ENCODE measurements at places on chromosomes 1 and 21.

DNA sequence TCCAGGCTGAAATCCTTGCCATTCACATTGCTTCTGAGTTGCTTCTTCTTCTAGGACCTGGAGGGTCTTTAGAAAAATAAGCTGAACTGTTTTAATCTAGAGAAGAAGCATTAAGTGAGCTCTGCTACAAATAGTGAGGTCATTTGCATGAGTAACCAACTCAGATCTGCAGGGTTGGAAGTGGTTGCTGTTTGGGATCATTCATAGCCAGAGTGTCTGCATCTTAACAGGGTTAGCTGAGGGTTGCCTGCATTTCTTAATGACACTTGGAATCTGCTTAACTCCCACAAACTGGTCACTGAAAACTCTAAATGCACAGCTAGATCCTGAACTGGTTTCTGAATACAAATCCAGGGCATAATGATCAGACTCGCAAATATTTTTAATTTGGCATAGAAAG lies 9.9 kb downstream of the CNIH3 start:
- peak; percentile 19 for DNase-seq

DNA sequence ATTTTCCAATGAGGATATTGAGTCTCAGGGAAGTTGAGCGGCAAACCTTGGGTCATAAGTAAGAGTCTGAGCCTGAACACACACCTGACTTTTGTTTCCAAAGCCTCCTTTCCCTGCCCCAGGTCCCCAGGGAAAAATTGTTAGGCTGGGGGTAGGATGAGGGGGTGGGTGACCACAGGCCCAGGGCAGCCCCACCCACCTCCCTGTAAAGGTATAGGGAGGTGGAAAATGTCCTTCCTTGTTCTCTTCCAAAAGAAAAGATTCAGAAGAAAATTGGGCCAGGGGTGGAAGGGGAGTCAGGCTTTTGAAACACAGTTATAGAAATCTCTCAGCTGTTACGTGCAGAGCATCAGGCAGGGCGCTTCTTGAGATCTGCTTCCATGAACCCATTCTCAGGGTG lies 129.7 kb upstream of the NGF start:
- DNase-seq: no peak

GRCh38 chr1:26696654-26697430 lies 1.0 kb downstream of the ARID1A start:
- no peak for DNase-seq

GRCh38 chr1:161978011-161978790 lies 45.5 kb downstream of the OLFML2B start:
- no peak for DNase-seq

DNA sequence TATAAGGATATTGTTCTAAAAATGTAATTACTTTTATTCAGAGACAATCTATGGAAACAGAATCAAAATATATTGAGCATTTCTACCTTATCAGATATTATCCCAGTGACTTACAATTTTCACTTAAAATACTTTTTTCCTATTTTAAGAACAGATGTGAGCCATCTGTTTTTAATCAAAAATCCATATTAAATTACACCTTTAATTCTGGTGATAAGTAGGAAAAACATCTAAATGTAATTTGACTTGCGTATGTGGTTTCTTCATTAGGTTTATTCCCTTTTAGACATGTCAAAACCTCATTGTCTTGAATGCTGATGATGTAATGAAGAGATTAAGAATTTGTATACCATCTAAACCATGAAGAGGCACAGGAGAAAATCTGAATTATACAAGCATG lies 1118.8 kb upstream of the TMPRSS15 start:
- DNase-seq: no peak

- no peak for DNase-seq
Observed at GRCh38 chr1:63621075-63621474, 27.9 kb downstream of the PGM1 start.

DNA sequence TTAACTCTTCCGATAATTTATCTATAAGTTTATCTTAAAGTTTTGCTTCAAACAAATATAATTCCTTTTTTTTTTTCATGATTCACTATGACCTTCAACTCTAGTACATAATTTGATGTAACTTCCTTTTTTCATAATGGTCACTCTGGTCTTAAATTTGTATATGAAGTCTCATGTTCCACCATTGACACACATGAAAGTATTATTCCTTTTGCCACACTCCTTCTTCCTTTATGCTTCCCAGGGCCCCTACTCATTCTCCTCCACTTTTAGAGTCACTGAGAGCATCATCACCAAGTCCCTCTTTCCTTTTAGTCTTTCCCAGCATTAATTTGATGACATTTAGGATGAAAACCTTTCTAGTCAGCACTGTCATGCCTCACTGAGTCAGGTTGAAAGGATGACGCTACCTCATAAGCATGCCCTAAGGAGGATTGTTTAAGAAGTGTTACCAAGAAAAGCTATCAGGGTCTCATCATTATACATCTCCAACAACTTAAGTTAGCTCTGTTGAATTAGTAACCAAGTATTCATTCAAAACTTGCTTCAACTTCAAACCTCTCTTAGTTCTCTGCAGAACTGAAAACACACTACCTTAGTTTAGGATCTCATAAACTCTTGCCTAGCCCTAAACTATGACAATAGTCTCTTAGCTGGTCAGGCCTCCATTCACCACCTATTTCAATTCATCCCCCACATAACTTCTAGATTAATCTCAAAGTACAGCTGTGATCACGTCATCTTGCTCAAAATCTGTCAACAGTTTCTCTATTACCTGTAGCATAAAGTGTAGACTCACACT lies 14.5 kb downstream of the AUNIP start:
- no peak for DNase-seq

GRCh38 chr1:156804572-156805243 lies 11.9 kb downstream of the SH2D2A start:
- no peak for DNase-seq

DNA sequence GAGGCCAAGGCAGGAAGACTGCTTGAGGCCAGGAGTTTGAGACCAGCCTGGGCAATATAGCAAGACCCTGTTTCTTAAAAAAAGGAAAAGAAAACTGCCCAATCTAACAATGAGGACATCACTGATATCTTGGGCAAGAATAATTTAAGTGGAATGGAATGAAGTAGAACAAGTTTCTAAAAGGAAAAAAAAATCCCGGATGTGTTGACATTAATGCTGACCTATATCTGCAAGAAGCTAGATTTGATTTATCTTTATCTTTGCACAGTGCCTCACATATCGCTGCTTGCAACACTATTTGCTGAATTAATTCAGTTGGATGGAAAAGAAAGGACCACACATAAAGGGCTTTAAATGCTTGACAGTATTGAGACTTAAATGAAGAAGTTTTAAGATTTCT lies 27.8 kb downstream of the DIPK1A start:
- peak; percentile 84 for DNase-seq
